MV-4-11 (cell line): ENCODE measurements at places on chromosomes 2 and 18.

DNA sequence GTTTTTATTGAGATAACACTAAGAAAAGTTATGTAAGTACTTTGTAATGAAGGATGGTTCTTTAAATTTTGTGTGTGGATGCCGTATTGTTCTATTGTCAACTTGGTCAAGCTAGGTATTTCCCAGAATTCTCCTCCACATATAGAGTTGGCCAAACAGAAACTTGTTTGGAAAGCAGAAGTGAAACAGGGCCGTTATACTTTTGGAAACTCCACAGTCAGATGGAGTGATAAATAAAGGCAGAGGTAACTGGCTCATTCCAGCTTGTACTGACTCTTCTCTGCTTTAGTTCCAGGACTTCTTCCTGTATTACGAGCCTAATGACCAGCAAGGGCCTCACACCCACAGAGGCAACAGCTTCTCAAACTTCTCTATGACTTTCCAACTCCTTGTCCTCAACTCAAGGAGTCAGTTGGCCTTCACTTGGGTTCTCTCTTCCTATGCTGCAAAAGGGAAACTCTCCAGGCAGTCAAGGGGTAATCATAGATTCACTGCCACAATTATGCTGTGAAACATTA lies 16.4 kb upstream of the STARD7 start:
- peak; percentile 97 for DNase-seq

GRCh38 chr2:236629961-236630872 lies 60.6 kb downstream of the ACKR3 start:
- no peak for DNase-seq

- DNase-seq, result peak; percentile 78
These were observed 143.5 kb downstream of the PKP4 start for GRCh38 chr2:158600155-158600802.

GRCh38 chr2:153072813-153073212 lies 354.4 kb downstream of the ARL6IP6 start:
- no peak for DNase-seq

DNA sequence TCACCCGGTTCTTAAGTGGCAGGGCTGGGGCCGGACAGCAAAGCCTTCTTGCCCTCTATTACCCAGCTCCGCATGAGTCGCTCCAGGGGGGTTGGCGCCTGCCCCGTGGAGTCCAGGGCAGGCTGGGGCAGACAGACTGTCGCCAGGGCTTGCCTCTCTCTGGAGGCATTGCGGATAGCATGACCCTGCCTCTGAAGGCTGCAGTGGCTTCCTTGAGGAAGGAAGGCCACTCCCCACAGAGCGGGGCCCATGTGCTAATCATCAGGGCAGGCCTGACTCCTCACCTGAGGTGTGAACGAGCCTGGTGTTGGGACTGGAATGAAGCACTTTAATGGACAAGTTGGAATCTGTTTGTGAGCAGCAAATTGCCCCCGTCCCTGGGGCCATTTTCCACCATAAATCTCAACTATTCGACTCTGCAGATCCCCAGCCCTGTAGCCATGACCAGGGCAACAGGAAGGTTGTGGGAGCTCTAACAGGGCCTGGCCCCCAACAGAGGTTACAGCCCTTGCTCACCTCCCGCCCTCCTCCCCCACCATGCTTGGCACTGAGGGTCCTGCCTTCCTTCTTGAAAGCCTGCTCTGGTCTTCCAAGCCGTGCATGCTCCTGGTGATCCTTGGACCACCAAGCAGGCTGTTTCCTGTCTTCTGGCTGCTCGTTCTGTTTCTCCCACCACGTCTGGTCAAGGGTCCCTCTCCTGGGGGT lies 144.9 kb upstream of the HAAO start:
- DNase-seq, result no peak

DNA sequence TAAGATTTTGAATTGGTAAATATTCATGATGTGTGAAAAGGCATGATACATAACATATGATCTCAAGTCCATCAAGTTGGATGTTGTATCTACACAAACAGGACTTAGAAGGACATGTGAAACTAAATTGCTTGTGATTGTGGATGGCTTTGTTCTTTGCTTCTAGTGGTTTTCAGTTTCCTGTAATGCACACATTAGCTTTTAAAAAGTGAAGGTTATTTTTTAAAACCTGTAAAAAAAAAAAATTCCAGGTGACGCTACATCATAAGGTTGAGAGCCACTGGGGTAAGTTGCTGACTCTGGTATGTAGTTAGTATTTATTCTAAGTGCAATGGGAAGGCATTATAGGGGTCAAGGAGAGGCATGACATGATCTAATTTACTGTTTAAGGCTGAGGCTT lies 48.4 kb upstream of the TMEM247 start:
- no peak for DNase-seq

DNA sequence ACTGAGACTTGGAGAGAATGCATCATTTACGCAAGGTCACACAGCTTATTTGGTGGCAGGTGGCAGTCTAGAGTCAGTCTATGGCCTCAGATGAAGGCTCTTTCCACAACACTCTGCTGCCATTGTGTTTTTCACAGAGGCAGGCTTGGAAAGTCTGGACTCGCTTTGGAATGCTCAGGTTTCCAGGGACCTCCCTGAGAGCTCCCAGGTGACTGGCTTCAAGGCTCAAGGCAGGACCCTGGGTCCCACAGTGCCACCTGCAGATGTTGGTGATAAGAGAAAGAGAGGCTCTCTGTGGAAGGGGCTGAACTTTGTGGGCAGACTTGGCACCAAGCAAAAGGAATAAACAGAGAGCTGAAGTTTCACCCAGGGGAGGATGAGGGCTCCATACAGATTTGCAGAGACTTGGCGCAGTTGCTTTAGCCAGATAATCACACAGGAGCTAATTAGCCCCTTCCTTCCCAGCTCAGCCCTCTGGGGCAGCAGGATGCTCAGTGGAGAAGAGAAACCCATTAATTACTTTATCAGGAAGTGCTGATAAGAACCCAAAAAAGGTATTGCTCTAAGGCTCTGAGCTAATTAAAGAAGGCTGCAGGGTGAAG lies 103.5 kb downstream of the LBH start:
- no peak for DNase-seq

DNA sequence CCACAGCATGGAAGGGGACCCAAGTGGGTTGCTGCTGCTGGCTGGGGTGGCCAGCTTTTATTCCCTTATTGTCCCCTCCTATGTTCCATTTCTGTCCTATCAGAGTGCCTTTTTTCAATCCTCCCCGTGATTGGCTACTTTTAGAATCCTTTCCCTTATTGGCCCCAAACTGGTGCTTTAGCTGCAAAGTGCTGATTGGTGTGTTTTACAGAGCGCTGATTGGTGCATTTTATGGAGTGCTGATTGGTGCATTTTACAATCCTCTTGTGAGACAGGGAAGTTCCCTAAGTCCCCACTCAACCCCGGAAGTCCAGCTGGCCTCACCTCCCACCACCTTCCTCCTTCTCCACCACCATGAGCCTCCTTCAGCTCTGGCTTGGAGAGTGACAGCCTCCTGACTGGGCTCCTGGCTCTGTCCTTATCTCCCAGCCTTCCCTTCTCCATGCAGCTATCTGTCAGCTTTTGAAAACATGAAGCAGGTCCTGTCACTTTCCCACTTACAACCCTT lies 20.7 kb upstream of the PLB1 start:
- peak; percentile 36 for DNase-seq

- no peak for DNase-seq
These were observed 423.5 kb upstream of the FANCL start for GRCh38 chr2:58664523-58665151.

GRCh38 chr2:166240387-166241313 lies 112.8 kb upstream of the SCN1A start:
- DNase-seq, result no peak

GRCh38 chr2:197893403-197894177 lies 89.2 kb downstream of the PLCL1 start:
- no peak for DNase-seq

GRCh38 chr18:40437517-40437916 lies 1517.5 kb upstream of the PIK3C3 start:
- DNase-seq, result no peak

GRCh38 chr2:147033044-147033443 lies 811.8 kb upstream of the ACVR2A start:
- DNase-seq, result no peak

- no peak for DNase-seq
These were observed 249.0 kb downstream of the TTC32 start for GRCh38 chr2:19652811-19653210.

- peak; percentile 66 for DNase-seq
These were observed 16.2 kb downstream of the EPB41L3 start for GRCh38 chr18:5527603-5528002.

GRCh38 chr18:79062806-79063205 lies 6.4 kb upstream of the ATP9B start:
- no peak for DNase-seq

DNA sequence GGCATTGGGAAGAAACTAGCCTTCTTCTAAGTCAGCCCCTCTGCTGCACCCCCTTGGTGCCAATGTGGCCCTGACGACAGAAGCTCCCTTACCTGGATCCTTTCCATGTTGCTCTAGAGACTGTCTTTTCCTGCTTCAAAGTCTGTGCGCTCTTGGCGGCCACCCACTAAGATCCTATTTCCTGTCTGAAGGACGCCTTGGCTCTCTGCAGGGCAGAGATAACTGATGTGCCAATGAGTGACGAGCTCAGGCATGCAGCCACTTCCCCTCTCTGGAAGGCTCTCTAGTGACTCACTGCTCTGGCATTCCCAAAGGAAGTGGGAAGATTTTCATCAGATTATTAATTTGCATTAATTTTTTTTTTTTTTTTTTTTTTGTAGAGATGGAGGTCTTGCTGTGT lies 273.5 kb downstream of the CDH20 start:
- DNase-seq, result peak; percentile 73

- no peak for DNase-seq
These were observed 40.5 kb downstream of the SCN9A start for GRCh38 chr2:166335284-166335683.

DNA sequence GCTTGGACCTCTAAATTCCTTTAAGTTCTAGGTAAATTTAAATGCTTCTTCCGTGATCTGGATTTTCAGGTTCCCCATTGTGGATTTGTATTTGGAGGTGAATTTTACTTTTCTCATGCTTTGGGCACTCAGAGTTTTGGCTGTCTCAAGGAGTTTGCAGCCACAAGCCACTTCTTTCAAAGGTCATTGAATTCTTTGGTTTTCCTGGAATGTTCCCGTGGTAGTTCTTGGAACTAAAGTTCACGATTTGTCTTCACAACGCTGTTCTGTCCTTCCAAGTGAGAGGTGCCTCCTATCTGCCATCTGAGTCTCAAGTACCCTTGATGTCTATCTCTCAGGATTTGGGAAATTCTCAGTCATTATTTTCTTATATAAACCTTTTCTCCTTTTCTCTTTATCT lies 1438.7 kb upstream of the ZEB2 start:
- no peak for DNase-seq

GRCh38 chr2:124382067-124382618 lies 357.1 kb downstream of the CNTNAP5 start:
- DNase-seq, result no peak

DNA sequence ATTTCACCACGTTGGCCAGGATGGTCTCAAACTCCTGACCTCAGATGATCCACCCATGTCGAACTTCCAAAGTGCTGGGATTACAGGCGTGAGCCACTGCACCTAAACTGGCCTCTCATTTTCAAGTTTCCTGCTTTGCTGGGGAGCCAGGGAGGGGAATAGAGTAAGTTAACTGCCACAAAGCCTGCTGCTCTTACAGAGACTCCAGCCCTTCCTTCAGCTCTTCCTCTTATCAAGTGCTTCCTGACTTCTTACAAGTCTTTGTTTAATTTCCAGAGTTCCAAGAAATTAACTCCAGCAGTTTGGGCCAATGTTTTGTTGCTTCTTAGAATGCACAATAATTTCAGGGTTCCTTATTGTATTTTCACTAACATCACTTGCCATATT lies 24.3 kb upstream of the UBE2F start:
- DNase-seq, result no peak

DNA sequence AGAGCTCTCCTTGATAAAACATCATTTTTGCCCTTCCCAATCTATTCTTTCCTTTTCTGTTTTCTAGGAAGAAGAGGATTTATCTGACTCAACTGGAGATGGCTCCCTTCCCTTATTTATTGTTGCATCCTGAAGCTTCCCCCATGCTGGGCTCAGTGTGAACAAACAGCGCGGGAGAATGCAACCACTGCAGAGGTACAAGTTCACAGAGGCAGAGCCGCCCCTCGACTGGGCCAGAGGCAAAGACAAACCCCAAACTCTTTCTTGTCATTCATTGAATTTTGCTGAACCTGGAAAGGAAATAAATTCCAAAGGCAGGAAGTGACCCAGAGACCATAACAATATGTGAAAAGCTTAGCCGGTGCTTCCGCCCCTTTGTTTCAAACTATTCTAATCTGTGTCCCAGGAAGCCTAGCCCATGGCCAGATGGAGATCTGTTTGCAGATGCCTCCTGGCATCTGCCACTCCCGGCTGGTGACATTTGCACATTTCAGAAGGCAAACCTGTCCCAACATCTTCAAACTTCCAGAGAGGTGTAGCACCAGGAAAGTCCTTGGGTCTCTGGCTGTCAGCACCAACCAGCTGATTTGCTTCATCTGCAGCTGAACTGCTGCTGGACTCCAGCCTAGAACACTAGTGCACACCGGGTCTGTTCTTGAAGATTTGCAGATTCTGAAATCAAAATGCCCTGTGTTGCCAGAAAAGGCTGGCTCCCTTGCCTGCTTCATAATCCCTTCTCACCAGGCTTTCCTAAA lies 79.4 kb upstream of the MAP4K3 start:
- no peak for DNase-seq

GRCh38 chr2:233847248-233847898 lies 7.0 kb downstream of the HJURP start:
- DNase-seq, result no peak

GRCh38 chr2:219031005-219031738 lies 10.1 kb downstream of the CFAP65 start:
- no peak for DNase-seq

DNA sequence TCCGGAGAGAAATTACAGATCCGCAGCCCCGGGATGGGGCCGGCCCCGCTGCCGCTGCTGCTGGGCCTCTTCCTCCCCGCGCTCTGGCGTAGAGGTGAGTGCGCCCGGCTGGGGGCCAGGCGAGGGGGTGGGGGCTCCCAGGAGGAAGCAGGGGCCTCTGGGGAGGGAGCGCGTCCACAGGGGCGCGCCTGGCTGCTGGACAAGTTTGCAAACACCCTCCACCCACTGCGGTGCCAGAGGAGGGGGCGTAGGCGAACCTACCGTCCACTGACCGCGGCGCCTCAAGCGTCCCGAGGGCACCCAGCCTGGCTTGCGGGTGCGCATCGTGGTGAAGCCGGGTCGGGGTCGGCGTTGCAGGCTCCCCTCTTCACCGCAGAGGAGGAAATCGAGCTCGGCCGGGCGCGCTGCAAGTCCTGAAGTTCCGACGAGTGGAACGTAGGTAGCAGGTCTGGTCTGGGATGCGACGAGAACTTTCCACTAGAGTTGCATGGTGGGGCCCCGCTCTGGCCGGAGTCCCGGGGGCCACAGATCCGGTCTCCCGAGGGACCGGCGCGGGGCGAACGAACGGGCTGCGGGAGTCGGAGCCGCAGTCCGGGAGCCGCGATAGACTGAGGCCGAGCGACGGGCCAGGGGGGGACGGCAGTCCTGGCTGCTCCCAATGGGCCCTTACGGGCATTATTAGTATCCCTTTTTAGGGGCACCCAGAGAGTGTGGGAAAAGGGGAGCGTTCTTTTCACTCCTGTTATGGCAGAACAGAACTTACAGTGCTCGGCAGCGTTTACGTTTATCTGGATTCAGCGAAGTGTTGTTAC lies 502 bp downstream of the MERTK start:
- no peak for DNase-seq

- DNase-seq, result peak; percentile 8
These were observed 99.6 kb downstream of the PRPF40A start for GRCh38 chr2:152617456-152618192.
